Endothelial cell of umbilical vein (primary cell): ENCODE measurements at places on chromosomes 5 and 9. TPM values are rescaled to one million over a fixed set of nuclear protein-coding genes. Genes with fewer than 3 reads are reported as not detected.

Gene CXCL14
- not detected in 2 replicates for total RNA-seq

DNA sequence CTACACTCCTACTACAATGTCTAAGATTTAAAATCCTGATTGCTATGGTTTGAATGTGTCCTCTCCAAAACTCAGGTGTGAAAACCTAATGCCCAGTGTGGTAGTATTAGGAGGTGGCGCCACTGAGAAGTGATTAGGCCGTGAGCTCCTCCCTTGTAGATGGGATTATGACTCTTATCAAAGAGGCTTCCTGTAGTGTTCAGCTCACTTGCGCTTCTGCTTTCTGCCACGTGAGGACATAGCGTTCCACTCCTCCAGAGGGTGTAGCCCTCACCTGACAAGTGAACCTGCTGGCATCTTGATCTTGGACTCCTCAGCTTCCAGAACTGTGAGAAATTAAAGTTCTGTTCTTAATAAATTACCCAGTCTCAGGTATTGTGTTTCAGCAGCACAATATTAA, 33.0 kb upstream of the WHRN start:
- no peaks in the 10 kb centered on the region for H3K4me1 ChIP-seq
- no peak overlapping the region for H3K27ac ChIP-seq
- DNase-seq, result no peak
- H3K27me3 ChIP-seq, result peaks cover 2% of the 10 kb centered on the region

GRCh38 chr9:12997009-12997408, 222.2 kb downstream of the LURAP1L start:
- DNase-seq, result no peak
- no peaks in the 10 kb centered on the region for H3K36me3 ChIP-seq
- no peak overlapping the region for H3K4me3 ChIP-seq
- H3K27ac ChIP-seq, result no peak overlapping the region
- no peaks in the 10 kb centered on the region for H3K27me3 ChIP-seq

- H3K27ac ChIP-seq, result no peak overlapping the region
- no peaks in the 10 kb centered on the region for H3K27me3 ChIP-seq
- no peak overlapping the region for H3K4me3 ChIP-seq
- DNase-seq, result no peak
- peaks cover 4% of the 10 kb centered on the region for H3K36me3 ChIP-seq
Observed at GRCh38 chr9:136081113-136081825, 13.8 kb downstream of the NACC2 start.

GRCh38 chr9:92234514-92234913, 59.0 kb downstream of the IARS1 start:
- peaks cover 7% of the 10 kb centered on the region for H3K36me3 ChIP-seq
- H3K4me1 ChIP-seq, result no peaks in the 10 kb centered on the region
- no peak for DNase-seq
- no peak overlapping the region for H3K27ac ChIP-seq

Gene TAS2R1
- not detected in 2 replicates for total RNA-seq

Gene ANKRD34B
- not detected in 2 replicates for total RNA-seq
